ENCODE measurements at places on chromosomes 16 and 17. TPM values are rescaled to one million over a fixed set of nuclear protein-coding genes. Genes with fewer than 3 reads are reported as not detected.

- H3K27me3 ChIP-seq: peaks cover 5% of the 10 kb centered on the region
- no peaks in the 10 kb centered on the region for H3K36me3 ChIP-seq
- no peak for DNase-seq
- H3K27ac ChIP-seq: no peak overlapping the region
- peaks cover 14% of the 10 kb centered on the region for H3K4me1 ChIP-seq
- H3K4me3 ChIP-seq: no peak overlapping the region
These were observed 76.0 kb downstream of the RAP1GAP2 start for GRCh38 chr17:2872282-2872681.

- peaks cover 2% of the 10 kb centered on the region for H3K4me1 ChIP-seq
- H3K4me3 ChIP-seq: no peak overlapping the region
- peak overlapping the region; percentile 46 for H3K27ac ChIP-seq
- H3K27me3 ChIP-seq: no peaks in the 10 kb centered on the region
- H3K36me3 ChIP-seq: peaks cover 7% of the 10 kb centered on the region
These were observed 6.3 kb downstream of the SAP30BP start for GRCh38 chr17:75673487-75673886.

- no peak overlapping the region for H3K4me3 ChIP-seq
- DNase-seq: no peak
- no peaks in the 10 kb centered on the region for H3K36me3 ChIP-seq
- peaks cover 10% of the 10 kb centered on the region for H3K4me1 ChIP-seq
- H3K27me3 ChIP-seq: no peaks in the 10 kb centered on the region
- H3K27ac ChIP-seq: no peak overlapping the region
These were observed 55.4 kb downstream of the ADCY9 start for GRCh38 chr16:4060823-4061222.

Gene SULT1A2
- total RNA-seq: 14.2 TPM

DNA sequence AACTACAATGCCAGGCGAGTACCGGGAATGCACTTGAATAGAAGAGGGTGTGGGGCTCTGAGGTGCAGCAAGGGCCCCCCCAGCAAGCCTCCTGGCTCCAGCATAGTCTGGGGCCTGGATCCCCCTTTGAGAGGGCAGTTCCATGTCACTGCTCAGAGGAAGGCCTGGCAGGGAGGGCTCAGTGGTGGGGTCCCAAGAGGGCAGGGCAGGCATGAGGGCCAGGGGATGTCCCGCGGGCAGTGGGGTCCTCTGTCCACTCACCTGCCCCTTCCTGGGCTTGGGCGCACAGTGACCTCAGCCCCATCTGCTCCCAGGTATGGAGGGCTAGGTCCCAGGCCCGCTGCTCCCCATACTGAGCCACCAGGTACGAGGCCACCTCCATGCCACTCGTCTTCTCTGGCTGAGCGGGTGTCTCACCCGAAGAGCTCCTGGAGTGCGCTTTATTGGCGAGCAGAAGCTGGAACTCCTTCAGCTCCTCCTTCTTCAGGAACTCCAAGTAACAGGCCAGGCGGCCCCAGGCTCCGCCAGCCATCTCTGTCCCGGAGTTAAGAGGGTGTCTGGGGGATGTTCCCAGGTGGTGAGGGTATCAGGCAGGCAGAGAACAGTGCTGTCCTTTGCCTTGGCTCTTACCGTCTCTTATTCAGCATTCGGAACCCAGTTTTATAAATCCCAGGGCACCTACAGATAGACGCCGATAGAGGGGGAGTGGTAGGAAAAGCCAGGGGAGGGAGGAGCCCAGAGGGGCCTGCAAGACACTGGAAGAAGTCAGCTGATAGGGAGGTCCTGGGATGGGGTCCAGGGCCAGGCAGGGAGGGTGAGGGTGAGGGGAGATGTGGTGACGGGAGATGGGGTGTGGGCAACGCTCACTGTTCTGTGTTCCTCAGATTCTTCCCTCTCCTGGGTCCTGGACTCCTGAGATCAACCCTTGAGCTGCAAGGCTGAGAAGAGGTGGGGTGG lies 605 bp downstream of the NLRP1 start:
- H3K36me3 ChIP-seq: no peaks in the 10 kb centered on the region
- no peak overlapping the region for H3K4me3 ChIP-seq
- no peak overlapping the region for H3K27ac ChIP-seq
- H3K4me1 ChIP-seq: peaks cover 12% of the 10 kb centered on the region
- peaks cover 13% of the 10 kb centered on the region for H3K27me3 ChIP-seq

Gene IGSF6
- total RNA-seq: not detected

GRCh38 chr16:2056681-2057407 lies 9.1 kb downstream of the TSC2 start:
- H3K27ac ChIP-seq: peak overlapping the region; percentile 23
- DNase-seq: no peak
- no peaks in the 10 kb centered on the region for H3K27me3 ChIP-seq
- no peaks in the 10 kb centered on the region for H3K36me3 ChIP-seq

DNA sequence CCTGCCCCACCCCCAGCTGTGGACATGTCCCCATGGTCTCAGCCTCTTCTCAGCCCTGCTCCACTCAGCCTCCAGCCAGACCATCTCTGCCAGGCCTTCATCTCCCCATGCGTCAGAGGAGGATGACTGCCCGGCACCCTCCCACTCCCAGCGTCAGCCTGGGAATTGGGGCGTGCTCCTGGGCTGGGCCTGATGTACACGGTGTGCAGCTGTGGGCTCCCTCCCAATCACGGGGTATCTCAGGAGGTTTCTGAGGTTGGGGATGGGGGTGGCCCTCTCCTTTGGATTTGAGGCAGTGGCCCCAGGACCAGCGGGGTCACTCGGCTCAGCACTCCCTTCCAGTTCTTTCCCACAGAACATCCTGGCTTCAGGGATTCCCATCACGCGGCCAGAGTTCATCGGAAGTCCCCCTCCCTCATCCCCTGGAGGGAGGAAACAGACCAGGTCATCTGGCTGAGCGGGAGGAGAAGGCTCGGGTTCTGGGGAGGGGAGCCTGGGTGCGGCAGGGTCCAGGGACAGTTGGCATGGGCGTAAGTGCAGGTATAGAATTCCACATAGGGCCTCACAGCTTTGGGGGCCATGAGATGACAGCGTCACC lies 36.9 kb downstream of the SOCS3 start:
- no peaks in the 10 kb centered on the region for H3K27me3 ChIP-seq
- no peak for DNase-seq
- no peaks in the 10 kb centered on the region for H3K36me3 ChIP-seq
- H3K27ac ChIP-seq: no peak overlapping the region
- no peak overlapping the region for H3K4me3 ChIP-seq

Gene GPRC5C
- 64.3 TPM for total RNA-seq

- no peaks in the 10 kb centered on the region for H3K27me3 ChIP-seq
- no peaks in the 10 kb centered on the region for H3K36me3 ChIP-seq
- H3K4me1 ChIP-seq: no peaks in the 10 kb centered on the region
- H3K27ac ChIP-seq: no peak overlapping the region
These were observed 5.6 kb upstream of the CYBA start for GRCh38 chr16:88656291-88656980.

Gene TBC1D16
- 71.9 TPM for total RNA-seq

Gene STAT5A
- total RNA-seq: 1.6 TPM

DNA sequence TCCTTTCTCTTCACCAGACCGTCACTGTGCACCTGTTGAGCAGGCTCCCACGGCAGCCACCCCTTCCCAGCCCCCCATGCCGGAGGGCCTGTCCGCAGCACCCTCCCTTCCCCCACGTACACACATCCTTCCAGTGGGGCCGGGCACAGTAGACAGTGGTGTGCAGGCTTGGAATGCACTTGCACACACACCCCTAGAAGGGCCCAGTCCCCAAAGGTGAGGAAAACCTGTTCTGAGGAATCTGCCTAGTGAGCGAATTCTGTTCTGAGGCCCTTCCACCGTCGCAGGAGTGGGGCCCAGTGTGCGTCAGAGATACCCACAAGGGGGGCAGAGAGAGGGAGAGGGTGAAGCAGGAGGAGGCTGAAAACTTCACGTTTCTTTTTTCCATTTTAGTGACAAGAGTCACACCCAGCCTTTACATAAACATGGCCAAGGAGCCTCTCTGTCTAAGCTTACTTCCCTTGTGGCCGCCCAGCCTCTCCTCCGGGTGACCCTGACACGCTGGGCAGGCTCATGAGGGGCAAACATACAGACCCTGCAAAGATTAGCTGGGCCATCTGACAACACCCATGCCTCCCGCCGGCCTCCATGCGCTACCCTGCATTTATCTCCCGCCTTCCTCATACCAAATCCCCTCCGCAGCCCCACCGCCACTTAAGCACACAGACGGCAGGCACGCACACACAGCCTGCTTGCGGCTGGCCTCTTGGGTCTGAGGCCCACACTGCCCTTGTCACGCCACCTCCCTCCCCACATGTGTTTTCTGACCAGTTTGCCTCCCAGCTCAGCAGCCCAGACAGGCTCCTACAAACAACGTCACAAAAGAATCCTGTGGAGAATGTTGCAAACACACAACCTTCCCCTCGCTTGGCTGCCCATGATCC lies 1.8 kb downstream of the ZBTB4 start:
- H3K4me3 ChIP-seq: peak overlapping the region; percentile 88
- H3K27ac ChIP-seq: peak overlapping the region; percentile 100
- H3K36me3 ChIP-seq: peaks cover 8% of the 10 kb centered on the region
- DNase-seq: no peak

DNA sequence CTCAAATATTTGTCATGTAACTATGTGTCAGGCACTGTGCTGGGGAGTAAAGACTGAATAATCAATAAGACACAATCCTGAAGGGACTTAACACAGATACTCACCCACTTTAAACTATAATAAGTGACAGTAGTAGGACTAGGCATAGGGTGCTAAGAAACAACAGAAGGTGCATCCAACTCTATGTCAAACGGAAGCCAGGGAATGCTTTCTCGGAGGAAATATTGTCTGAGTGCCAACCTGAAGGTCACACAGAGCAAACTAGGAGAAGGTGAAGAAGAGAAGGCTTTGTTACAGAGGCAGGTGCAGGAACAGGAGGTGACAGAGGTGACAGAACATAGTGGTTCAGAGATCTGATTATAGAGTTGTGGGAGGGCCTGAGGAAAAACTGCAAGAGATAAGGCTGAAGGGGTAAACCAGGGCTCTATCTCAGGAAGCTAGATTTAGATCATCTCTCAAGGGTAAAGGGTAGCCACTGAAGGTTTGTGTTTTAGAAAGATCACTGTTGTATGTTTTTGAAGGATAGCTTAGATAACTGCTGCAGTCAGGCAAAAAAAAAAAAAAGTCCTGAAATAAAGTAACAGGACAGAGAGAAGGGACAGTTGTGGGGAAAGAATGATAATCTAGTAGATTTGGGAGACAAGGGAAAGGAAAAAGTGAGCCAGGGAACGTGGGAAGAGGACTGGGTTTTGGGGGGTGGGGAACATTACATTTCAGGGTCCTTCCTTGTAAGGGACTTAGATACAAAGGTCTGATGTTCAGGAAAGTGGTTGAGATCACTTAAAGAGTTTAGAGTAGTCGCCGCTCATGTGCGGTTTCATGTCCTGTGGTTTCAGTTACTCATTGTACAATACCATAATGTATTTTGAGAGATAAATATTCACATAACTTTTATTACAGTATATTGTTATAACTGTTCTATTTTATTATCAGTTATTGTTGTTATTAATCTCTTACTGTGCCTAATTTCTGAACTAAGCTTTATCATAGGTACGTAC lies 85.6 kb upstream of the NETO2 start:
- H3K27me3 ChIP-seq: no peaks in the 10 kb centered on the region
- no peak for DNase-seq
- peaks cover 15% of the 10 kb centered on the region for H3K36me3 ChIP-seq
- H3K4me1 ChIP-seq: no peaks in the 10 kb centered on the region
- H3K27ac ChIP-seq: no peak overlapping the region
- H3K4me3 ChIP-seq: no peak overlapping the region

- H3K4me1 ChIP-seq: peaks cover 16% of the 10 kb centered on the region
- peaks cover 15% of the 10 kb centered on the region for H3K36me3 ChIP-seq
- no peak for DNase-seq
- peak overlapping the region; percentile 85 for H3K27ac ChIP-seq
- no peak overlapping the region for H3K4me3 ChIP-seq
These were observed 65.2 kb downstream of the PIPOX start for GRCh38 chr17:29107933-29108822.

- H3K4me1 ChIP-seq: peaks cover 30% of the 10 kb centered on the region
- no peak for DNase-seq
- H3K27me3 ChIP-seq: no peaks in the 10 kb centered on the region
These were observed 5.6 kb upstream of the ZFHX3 start for GRCh38 chr16:73053364-73054124.

Gene GRIN2A
- 0.57 TPM for total RNA-seq

Gene TBKBP1
- 19.7 TPM for total RNA-seq

DNA sequence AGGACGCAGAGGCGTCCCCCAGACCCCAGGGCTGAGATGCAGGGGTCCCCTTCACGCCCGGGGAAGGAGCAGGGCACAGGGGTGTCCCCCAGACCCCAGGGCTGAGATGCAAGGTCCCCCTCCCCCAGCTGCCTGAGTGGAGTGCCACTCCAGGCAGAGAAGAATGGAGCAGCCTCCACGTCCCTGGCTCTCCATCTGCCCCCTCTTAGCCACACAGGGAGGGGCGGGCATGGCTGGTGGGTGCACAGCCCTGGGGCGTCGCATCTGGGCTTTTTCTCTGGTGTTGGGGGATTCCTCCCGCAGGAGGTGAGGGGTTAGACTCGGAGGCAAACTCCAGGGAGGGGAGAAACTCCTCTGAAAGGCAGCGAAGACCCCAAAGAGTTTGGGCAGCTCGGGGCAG lies 17.5 kb downstream of the CIBAR2 start:
- H3K4me3 ChIP-seq: no peak overlapping the region
- H3K36me3 ChIP-seq: no peaks in the 10 kb centered on the region
- H3K27me3 ChIP-seq: no peaks in the 10 kb centered on the region
- peaks cover 9% of the 10 kb centered on the region for H3K4me1 ChIP-seq
- no peak overlapping the region for H3K27ac ChIP-seq

DNA sequence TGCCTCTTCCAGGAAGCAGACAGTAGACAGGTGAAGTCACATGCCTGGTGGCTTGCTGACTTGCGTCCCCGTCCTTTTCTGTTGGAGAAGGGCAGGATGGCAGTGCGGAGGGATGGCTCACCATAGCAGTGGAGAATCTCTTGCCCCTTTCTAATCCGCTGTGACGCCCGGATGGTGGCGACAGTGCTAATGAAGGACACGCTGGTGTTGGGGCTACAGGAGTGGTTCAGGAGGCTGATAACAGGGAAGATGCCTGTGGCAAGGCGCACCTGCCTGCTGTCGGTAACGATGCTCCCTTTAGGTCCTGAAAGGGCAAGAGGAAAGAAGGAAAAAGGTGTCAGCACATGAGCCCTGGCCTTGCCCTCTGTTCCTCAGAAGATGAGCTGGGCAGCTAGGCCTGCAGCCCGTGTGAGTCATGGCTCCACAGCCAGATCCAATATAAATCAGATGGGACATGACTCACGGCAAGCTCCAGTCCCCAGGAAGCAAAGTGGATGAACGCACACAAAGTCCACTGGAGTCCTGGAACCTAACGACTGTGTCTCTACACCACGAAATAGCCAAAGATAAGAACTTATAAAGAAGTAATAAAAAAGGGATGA lies 25.5 kb downstream of the SERPINF1 start:
- peaks cover 27% of the 10 kb centered on the region for H3K36me3 ChIP-seq
- H3K4me1 ChIP-seq: peaks cover 15% of the 10 kb centered on the region
- H3K27ac ChIP-seq: peak overlapping the region; percentile 16
- H3K27me3 ChIP-seq: no peaks in the 10 kb centered on the region
- no peak overlapping the region for H3K4me3 ChIP-seq
- no peak for DNase-seq

Gene EME1
- total RNA-seq: 18.7 TPM

Gene TEKT5
- total RNA-seq: 0.52 TPM

- no peaks in the 10 kb centered on the region for H3K4me1 ChIP-seq
- no peak for DNase-seq
- H3K27me3 ChIP-seq: no peaks in the 10 kb centered on the region
- no peak overlapping the region for H3K4me3 ChIP-seq
- no peak overlapping the region for H3K27ac ChIP-seq
These were observed 11.0 kb downstream of the C16orf54 start for GRCh38 chr16:29734786-29735185.

GRCh38 chr16:9042533-9042932 lies 48.9 kb upstream of the HAPSTR1 start:
- H3K27me3 ChIP-seq: no peaks in the 10 kb centered on the region
- H3K4me3 ChIP-seq: no peak overlapping the region
- DNase-seq: no peak
- no peak overlapping the region for H3K27ac ChIP-seq
- peaks cover 3% of the 10 kb centered on the region for H3K4me1 ChIP-seq

All from type B pancreatic cell (in vitro differentiated cells).